ENCODE measurements at places on chromosomes 12 and 14.
A peak's percentile ranks its signal among the peaks of the same experiment; 100 is the strongest.

DNA sequence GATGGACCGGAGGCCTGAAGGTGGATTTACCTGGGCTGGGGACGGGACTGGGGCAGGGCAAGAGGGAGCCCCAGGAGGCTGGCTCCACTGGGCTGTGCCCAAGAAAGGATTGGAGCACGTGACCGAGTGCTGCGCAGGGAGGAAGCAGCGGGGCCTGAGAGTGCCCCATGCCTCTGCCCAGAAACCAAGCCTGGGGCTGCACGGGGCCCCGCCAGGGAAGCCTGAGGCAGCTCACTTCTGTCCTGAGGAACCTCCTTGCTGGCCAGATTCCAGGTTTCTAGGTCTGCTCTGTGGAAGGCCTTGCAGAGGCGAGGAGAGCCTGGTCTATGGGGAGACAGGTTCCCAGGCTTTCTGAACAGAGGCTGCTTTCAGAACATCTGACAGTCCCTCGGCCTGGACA lies 10.4 kb downstream of the NGB start:
- DNase-seq, result no peak
- H3K27ac ChIP-seq, result no peak overlapping the region
- H3K4me3 ChIP-seq, result no peak overlapping the region
- peaks cover 39% of the 10 kb centered on the region for H3K27me3 ChIP-seq
- H3K4me1 ChIP-seq, result peaks cover 6% of the 10 kb centered on the region

DNA sequence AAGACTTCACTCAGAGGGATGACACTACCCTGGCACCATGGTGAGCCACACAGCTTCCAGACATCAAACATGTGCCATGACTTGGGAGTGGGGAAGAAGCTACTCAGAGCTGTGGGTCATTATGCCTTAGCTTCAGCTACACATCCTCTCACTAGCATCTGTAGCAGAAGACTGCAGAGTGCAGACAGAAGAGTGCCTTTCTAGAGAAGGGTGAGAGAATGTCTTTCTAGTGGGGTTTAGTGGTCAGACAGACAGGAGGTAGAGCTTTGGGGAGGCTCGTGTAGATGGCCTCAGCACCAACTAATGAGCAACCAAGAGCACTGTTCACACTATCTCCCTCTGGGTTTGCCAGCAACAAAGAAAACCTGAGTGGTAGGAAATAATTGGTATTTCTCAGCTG lies 4.9 kb upstream of the B4GALNT3 start:
- peaks cover 43% of the 10 kb centered on the region for H3K27me3 ChIP-seq
- no peak for DNase-seq
- no peak overlapping the region for H3K27ac ChIP-seq
- H3K4me3 ChIP-seq, result no peak overlapping the region
- H3K4me1 ChIP-seq, result peaks cover 5% of the 10 kb centered on the region

DNA sequence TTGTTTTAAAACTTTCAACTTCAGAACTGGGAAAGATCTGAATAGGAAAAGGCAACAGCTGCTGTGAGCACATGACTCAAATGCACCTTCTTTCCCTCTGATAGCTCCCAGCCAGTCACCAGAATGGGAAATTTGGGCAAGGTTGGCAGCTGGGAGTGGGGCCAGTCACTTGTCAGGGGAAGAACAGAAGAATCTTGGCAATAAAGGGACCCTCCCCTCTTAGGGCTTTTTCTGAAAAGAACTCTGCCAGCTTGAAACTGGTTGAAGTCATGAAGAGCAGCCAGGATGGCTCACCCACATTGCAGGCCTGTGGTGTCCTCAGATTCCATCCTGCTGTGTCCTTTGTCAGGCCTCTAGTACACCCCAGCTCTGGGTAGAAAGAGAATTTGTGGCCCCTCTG lies 10.3 kb upstream of the RIC8B start:
- DNase-seq, result no peak
- peaks cover 53% of the 10 kb centered on the region for H3K4me1 ChIP-seq
- no peaks in the 10 kb centered on the region for H3K36me3 ChIP-seq
- peaks cover 4% of the 10 kb centered on the region for H3K27me3 ChIP-seq

DNA sequence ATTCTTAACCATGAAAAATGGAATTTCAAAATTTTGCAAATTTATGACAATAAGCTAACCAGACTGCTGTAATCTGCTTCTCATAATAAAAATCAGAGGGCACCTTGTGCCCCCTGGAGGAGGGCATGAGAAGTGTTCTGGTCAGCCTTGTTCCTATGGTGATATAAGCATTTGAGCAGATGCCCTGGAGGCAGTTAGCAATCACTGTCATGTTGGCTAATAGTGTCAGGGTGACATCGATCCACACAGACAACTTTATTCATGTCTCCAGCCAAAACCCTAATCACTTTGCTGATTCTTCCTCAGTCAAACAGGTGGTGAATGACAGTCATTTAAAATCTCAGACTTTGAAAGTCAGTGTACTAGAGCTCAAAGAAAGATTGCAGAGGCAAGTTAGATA lies 943.0 kb downstream of the GALC start:
- H3K27ac ChIP-seq, result no peak overlapping the region
- H3K4me3 ChIP-seq, result no peak overlapping the region
- peaks cover 4% of the 10 kb centered on the region for H3K27me3 ChIP-seq
- DNase-seq, result peak; percentile 22
- H3K36me3 ChIP-seq, result no peaks in the 10 kb centered on the region

DNA sequence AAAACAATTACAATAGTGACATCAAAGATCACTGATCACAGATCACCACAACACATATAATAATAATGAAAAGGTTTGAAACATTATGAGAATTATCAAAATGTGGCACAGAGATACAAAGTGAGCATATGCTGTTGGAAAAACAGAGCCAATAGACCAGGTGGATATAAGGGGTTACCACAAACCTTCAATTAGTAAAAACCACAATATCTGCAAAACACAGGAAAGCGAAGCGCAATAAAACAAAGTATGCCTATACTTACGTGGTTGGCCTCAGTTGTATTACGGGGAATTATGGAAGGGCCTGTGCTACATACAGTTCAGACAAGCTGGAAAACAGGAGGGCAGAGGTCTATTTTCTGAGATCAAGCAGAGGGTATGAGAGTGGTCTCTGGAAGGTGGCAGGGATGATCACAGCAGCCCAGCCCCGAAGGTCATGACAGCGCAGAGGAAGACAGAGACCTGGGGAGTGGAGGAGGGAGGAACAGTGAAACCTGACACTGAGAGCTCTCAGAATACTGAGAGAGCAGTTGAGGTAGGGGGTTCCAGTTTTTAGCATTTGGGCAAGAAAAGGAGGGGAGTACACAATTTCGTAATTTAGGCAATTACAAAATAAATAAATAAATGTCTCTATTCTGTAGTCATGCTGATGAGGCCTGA lies 41.3 kb downstream of the IFNG start:
- no peaks in the 10 kb centered on the region for H3K27me3 ChIP-seq
- peak overlapping the region; percentile 5 for H3K4me3 ChIP-seq
- no peaks in the 10 kb centered on the region for H3K36me3 ChIP-seq
- peak overlapping the region; percentile 73 for H3K27ac ChIP-seq

DNA sequence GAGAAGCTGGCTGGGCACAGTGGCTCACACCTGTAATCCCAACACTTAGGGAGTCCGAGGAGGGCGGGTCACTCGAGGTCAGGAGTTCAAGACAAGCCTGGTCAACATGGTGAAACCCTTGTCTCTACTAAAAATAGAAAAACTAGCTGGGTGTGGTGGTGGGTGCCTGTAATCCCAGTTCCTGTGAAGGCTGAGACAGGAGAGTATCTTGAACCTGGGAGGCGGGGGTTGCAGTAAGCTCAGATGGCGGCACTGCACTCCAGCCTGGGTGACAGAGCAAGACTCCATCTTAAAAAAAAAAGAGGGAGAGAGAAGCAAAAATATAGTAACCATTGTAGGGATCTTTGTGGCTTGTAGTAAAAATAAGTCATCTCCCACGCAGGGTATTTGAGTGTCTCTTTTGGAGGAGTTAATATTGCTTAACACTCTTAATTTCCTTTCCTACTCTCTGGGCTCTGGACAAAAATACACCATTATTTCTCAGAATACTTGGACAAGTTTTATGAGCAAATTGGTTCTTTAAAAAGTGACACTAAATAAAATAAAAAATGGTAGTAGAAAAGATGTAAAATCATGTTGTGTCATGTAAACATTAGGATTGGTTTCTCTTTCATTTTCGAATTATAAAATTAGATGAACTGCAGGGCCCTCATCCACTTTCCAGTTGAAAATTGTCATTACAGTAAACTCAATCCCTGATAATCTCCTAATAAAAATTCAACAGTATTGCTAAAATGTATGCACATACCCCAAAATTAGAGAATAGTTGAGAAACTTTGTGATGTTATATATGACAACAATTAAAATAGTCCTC lies 61.1 kb upstream of the C12orf71 start:
- DNase-seq, result no peak
- no peak overlapping the region for H3K27ac ChIP-seq
- H3K27me3 ChIP-seq, result no peaks in the 10 kb centered on the region

DNA sequence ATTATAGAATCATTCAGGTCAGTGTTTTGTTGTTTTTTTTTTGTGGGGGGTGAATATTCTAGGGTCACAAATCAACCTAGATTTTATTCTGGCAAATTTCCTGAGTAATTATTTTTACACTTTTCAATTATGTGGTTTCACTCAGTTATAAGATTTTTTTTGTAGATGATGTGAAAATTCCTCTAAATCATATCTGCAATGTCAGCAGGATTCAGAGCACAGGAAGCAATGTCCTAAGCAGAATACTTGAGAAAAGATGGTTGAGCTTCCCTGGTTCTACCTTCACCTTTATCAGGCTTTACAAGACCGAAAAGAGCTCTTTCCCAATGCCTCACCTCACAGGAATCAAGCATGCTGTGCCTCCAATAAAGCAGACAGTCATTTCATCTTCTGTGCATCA lies 124.3 kb downstream of the SLC41A2 start:
- DNase-seq, result no peak
- no peak overlapping the region for H3K4me3 ChIP-seq
- no peaks in the 10 kb centered on the region for H3K36me3 ChIP-seq
- no peaks in the 10 kb centered on the region for H3K4me1 ChIP-seq
- no peak overlapping the region for H3K27ac ChIP-seq

DNA sequence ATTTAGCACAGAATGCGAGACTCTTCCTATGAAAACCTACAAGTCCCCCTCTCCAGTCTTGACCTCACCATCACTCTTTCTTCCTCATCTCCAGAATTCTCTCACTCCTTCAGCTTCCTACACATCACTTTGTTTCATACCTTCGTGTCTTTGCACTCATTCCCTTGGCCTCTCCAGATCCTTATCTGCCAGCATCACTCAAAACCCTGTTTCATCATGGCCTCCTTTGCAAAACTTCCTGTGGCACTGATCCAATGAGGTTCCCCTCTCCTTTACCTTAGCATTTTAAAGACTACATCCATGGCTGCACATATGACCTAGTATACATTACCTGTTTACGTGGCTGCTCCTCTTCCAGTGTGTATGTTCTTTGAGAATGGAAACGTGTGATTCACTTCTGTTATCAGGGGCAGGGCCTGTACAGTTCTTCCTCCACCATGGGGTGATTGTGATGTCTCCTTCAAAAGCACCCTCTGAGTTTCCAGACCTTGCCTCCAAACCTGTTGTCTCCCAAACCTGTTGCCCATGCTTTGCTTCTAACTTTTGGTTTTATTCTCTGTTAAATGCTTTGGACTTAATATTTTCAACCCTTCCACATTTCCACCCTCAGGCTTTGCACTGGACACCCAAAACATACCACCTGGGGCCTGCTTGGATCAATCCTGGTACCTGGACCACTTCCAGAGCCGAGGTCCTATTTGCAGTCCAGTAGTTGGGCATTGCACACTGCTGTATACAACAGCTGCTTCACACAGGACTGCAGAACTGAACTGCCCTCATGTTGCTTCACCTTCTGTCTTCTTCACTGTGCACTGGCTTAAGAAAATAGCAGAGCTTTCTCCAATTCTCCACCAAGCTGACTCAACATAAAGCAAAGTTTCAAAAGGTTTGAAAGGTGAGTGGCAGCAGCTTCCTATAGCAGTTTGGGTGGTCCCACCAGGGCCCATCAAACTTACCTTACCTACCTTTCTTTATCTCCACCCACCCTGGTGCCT lies 131.7 kb downstream of the LLPH start:
- H3K27ac ChIP-seq, result no peak overlapping the region
- no peak for DNase-seq
- no peaks in the 10 kb centered on the region for H3K36me3 ChIP-seq
- no peaks in the 10 kb centered on the region for H3K27me3 ChIP-seq

GRCh38 chr14:70380824-70381223 lies 21.3 kb upstream of the COX16 start:
- H3K27ac ChIP-seq, result no peak overlapping the region
- no peak overlapping the region for H3K4me3 ChIP-seq
- peaks cover 12% of the 10 kb centered on the region for H3K36me3 ChIP-seq

DNA sequence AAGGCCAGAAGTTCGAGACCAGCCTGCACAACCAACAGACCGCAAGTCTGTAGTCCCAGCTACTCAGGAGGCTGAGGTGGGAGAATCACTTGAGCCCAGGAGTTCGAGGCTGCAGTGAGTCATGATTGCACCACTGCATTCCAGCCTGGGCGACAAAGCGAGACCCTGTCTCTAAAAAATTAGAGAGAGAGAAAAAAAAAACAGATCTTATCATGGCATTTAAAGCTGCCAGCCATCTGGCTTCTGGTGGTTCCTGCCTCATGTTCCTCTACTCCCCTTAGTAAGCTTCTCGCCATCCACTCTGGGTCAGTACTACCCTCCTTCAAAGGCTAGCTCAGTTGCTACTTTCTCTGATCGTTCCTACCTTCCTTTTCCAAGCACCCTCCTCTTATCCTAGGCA lies 16.1 kb downstream of the CLSTN3 start:
- H3K27ac ChIP-seq, result no peak overlapping the region
- no peak overlapping the region for H3K4me3 ChIP-seq
- H3K27me3 ChIP-seq, result no peaks in the 10 kb centered on the region
- DNase-seq, result no peak
- peaks cover 68% of the 10 kb centered on the region for H3K36me3 ChIP-seq

DNA sequence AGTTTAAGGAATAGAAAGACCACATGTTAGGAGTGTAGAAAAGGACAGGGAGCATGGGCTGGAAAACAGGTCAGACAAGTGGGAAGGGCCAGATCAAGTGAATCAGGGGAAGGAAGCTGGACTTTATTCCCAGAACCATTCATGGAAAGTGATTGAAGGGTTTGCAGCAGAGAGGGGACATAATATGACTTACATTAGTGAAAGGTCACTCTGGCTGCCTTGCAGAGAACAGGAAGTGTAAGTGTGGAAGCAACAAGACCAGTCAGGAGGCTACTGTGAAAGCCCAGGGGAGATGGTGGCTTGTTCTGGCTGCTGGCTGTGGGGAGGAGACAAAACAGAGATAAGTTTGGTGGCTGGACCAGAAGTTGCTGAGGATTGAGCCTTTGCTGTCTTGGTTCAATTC lies 69.1 kb downstream of the VCPKMT start:
- peaks cover 11% of the 10 kb centered on the region for H3K27me3 ChIP-seq
- no peak overlapping the region for H3K4me3 ChIP-seq
- peaks cover 11% of the 10 kb centered on the region for H3K4me1 ChIP-seq
- no peak for DNase-seq
- peak overlapping the region; percentile 31 for H3K27ac ChIP-seq

GRCh38 chr12:65567820-65568219 lies 256.5 kb upstream of the HMGA2 start:
- H3K36me3 ChIP-seq, result no peaks in the 10 kb centered on the region
- H3K27ac ChIP-seq, result no peak overlapping the region
- no peak overlapping the region for H3K4me3 ChIP-seq
- no peak for DNase-seq
- H3K27me3 ChIP-seq, result peaks cover 19% of the 10 kb centered on the region

GRCh38 chr14:72633551-72633950 lies 260.4 kb downstream of the DPF3 start:
- no peak for DNase-seq
- H3K36me3 ChIP-seq, result no peaks in the 10 kb centered on the region
- H3K4me1 ChIP-seq, result no peaks in the 10 kb centered on the region
